ENCODE measurements at places on chromosomes 16 and 17.

- DNase-seq = no peak
These were observed 25.8 kb downstream of the YPEL2 start for GRCh38 chr17:59357219-59357697.

- no peak for DNase-seq
These were observed at the start of gene GAS2L2 for GRCh38 chr17:35752945-35753764. Gene GAS2L2, minus strand, starts transcription at chr17:35753239. Its CDS starts 389 bp downstream, at chr17:35752850.

DNA sequence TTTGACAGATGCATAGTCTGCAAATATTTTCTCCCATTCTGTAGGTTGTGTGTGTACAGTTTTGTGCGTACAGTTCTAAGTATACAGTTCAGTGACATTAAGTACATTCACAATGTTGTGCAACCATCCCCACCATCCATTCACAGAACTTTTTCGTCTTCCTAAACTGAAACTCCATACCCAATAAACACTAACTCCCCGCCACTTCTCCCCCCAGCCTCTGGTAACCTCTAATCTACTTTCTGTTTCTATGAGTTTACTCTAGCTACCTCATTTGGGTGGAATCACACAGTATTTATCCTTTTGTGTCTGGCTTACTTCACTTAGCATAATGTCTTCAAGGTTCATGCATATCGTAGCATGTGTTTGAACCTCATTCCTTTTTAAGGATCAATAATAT is 14.3 kb downstream of the PIK3R5 start:
- no peak for DNase-seq

GRCh38 chr16:24523569-24523968 is 15.8 kb upstream of the RBBP6 start:
- DNase-seq = no peak

DNA sequence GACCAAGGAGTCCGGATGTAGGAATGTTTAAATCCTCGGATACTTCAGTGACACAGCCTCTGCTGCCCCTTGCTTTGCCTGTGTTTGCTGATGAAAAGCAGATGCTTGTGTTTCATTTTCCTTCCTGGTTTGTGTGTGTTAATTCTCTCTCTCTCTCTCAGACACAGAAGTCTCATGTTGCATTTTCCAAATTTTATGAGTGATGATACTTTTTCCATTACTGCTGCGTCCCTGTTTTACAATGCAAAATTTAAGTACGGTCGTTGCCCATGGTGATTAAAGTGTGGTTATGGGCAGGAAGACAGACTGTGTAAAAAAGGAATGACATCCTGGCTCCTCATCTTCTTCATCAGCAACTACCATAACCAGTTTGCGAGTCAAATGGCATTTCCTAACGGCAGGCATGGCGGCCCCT is 5.7 kb downstream of the RMI2 start:
- DNase-seq = no peak

- no peak for DNase-seq
These were observed 18.6 kb upstream of the SPN start for GRCh38 chr16:29644338-29644857.

GRCh38 chr16:30948667-30949649 is at the start of gene ORAI3:
Gene ORAI3, plus strand, starts transcription at chr16:30949068. Its CDS starts 222 bp downstream, at chr16:30949290.
- DNase-seq = peak; percentile 80

DNA sequence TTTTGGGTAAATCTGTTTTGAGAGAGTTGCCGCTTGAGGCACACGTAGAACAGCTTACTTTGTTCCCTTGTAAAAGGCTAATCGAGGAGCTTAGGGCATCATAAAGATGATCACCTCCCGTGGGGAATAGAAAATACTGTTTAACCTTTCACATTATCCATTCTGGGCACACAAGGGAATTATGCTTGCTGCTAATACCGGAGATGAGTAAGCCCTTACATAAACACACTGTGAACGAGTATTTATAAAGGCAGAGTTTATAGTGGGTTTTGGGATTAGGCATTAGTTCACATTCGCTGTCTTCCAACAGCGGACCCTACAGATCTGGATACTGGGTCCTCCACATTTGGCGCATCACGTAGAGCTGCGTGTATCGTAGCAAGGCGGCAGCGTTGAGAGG is 51.2 kb upstream of the CNTNAP4 start:
- DNase-seq = no peak

GRCh38 chr17:74403512-74404137 is 28.3 kb upstream of the GPRC5C start:
- no peak for DNase-seq

- DNase-seq = no peak
These were observed 754 bp upstream of the NOXO1 start for GRCh38 chr16:1982013-1982433.

GRCh38 chr17:33046361-33047255 is 55.0 kb downstream of the SPACA3 start:
- no peak for DNase-seq

GRCh38 chr16:88923450-88923849 is 53.6 kb downstream of the CBFA2T3 start:
- no peak for DNase-seq

- DNase-seq = no peak
These were observed 1343.7 kb upstream of the GOT2 start for GRCh38 chr16:60077861-60078260.

DNA sequence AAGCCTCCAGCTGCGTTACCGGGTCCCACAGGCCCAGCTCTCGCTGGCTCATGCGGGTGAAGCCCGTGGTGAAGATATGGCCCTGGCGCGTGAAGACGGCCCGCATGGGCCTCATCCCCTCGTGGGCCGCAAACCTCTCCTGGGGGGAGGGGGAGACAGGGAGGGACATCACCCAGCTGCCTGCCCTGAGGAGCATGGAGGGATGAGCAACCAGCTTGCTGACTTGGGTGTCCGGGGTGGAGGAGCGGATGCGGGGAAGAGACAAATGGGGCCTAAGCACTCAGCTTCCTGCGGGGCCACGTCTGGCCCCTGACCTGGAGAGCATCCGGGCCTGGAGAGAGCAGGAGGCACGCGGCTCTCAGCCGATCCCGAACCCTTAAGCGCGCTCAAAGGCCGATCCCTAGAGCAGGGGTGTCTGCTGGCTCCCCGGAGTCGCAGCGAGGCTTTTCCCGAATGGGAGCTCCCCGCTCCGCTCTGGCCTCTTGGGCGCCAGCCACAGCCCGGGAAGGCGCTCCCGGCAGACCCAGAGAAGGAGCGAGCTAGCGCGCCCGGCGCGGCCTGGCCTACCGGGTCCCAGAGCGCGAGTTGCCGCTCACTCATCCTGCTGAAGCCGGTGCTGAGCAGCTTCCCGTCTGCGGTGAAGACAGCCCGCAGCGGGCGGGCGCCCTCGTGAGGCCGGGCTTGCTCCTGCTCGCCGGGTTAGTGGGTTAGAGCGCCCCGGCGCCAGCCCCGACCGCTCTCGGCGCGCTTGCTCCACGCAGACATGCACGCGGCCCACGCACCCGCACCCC is 5.0 kb downstream of the CORO6 start:
- no peak for DNase-seq

- DNase-seq = no peak
These were observed 45.1 kb upstream of the IRF8 start for GRCh38 chr16:85853547-85854545.

DNA sequence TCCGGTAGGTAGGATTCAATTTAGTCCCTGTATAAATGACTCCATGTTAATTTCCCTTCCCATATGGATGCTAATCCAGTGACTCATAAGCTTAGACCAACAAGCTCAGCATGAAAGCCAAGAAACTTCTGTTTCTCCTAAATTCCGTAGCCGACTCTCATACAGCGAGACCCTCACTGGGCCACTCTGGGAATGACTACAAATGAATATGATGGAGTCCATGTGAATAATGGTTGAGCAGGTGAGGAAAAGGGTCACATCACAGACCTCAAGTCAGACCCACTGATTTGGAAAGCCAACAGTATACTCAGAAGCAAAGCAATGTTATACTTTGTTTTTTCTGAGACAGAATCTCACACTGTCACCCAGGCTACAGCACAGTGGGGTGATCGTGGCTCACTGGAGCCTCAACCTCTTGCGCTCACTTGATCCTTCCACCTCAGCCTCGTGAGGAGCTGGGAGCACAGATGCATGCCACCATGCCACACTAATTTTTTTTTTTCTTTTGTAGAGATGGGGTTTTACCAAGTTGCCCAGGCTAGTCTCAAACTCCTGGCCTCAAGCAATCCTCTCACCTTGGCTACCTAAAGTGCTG is 14.6 kb downstream of the RSL1D1 start:
- DNase-seq = no peak

DNA sequence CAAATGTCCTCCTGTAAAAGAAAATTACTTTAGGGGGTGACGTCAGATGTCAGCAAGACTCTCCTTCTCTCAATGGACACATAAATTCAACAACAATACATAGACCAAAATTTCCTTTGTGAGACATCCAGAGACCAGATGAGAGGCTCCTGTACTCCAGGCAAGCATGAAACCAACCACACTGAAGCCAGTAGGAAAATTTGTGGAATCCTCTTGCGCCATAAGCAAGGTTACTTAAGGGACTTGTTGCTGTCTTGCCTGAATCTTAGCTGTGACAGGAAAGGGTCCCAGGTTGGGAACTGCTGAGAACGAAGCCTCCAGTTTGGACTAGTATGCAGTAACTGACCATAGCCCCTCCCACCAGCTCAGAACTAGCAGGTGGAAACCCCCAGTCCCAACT is 56.0 kb downstream of the CEP112 start:
- no peak for DNase-seq

DNA sequence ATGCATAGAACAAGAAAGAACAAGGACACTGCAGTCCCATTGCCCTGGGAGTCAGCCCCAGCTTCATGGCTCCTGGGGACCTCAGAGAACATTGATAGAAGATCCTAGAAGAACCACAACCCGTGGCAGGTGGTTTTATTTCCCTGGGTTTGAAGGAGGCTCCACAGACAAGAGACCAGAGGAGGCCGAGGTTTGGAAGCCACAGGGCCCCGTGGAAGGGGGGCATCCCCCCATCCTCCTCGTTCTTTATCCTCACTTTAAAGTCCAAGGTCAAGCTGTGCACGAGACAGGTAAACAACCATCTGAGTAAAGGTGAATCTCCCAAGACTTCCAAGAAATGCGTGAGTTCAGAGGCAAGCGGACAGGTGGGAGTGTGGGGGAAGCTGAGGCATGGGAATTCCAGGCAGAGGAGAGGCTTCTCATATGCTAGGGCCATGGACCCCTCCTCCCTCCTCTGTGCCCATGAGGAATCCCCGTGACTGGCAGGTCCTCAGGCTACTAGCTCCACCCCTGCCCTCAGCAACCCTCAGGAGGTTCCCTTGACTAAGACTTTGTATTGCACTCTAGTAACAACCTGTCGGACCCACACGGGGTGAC is 849 bp upstream of the SULT1A1 start:
- no peak for DNase-seq

DNA sequence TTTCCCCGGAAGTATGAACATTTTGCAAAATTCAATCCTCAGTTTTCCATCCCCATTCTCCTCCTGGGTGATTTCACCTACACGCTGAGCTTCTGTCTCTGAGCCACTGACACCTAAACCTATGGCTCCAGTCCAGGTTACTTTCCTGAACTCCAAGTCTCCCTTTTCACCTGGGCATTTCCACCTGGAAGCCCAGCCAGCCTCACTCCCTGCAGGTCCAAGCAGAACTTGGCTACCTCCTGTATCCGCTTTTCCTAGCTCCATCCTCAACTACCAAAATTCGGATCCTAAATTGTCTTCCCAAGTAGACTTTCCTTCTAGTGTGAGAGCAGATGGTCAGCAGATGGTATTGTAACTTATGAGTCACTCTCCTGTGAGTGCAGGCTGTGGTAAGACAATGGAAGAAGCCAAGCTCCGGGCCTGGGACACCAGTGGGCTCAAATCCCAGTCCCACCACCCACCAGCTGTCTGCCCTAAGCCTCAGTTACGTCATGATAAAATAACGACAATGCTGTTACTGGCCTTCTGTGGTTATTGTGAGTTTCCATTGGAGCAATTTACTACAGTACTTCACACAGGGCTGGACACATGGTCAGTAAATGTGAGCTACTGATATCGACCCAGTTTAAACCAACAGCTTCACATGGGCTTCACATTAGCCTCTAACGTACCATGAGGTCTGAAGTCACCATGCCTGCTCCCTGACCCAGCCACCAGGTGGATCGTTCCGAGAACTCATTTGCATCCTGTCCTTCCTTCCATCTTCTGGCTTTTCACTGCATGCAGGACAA is 33.3 kb downstream of the PECAM1 start:
- DNase-seq = no peak

GRCh38 chr17:72440961-72441360 is 320.1 kb downstream of the SOX9 start:
- no peak for DNase-seq

DNA sequence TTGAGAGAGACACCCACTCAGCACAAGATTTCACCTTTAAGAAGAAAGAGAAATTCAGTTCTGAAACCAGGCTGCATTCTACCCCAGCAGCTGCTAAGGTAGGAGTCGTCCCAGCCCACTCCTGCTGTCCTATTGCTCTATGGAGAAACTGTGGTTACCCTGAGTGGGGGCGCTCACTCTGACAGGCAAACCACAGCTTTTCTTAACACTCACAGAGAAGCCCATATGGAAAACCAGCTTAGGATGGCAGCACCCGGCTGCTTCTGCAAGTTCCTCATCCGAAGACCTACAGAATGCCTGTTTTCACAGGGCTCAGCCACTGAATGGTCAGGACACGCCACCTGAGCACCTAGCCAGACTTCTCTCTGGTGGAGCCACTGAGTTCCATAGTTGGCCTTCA is 7.5 kb downstream of the ATP5PD start:
- DNase-seq = no peak

GRCh38 chr16:23072769-23073549 is 76.3 kb downstream of the USP31 start:
- DNase-seq = no peak

DNA sequence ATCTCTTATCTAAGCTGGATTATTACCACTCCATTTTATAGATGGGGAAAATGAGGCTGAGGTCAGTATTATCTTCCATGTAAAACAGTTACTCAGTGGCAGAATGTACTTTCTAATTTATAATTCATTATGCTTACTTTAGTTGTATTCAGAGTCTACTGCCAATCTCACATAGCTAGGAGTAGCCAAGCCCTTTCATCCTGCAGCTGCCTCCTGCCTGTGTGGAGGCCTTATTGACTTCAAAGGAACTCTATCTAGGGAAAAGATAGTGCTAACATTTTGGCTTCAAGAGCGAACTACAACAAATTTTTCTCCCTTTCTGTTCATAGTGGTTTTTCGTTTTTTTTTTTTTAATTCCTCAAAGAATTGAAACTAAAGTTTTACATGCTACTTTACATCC is 12.9 kb downstream of the RPGRIP1L start:
- no peak for DNase-seq

- DNase-seq = no peak
These were observed 139.6 kb upstream of the FAM20A start for GRCh38 chr17:68740555-68741447.
